Non-pigmented ciliary epithelial cell (primary cell): ENCODE measurements at places on chromosomes 16 and 17.

DNA sequence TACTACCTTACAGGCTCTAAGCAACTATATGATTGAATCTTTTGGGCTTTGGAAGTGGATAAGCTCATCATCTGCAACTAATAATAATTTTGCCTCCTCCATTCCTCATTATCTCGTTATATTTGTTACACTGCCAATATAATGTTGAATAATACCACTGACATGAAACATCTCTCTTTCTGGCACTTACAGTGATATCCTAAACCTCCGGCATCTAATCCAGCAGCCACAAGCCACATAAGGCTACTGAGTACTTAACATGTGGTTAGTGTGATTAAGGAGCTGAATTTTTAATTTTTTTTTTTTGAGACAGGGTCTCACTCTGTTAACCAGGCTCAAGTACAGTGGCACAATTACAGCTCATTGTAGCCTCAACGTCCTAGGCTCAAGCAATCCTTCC is 9.6 kb downstream of the CDC42EP4 start:
- DNase-seq: no peak

DNA sequence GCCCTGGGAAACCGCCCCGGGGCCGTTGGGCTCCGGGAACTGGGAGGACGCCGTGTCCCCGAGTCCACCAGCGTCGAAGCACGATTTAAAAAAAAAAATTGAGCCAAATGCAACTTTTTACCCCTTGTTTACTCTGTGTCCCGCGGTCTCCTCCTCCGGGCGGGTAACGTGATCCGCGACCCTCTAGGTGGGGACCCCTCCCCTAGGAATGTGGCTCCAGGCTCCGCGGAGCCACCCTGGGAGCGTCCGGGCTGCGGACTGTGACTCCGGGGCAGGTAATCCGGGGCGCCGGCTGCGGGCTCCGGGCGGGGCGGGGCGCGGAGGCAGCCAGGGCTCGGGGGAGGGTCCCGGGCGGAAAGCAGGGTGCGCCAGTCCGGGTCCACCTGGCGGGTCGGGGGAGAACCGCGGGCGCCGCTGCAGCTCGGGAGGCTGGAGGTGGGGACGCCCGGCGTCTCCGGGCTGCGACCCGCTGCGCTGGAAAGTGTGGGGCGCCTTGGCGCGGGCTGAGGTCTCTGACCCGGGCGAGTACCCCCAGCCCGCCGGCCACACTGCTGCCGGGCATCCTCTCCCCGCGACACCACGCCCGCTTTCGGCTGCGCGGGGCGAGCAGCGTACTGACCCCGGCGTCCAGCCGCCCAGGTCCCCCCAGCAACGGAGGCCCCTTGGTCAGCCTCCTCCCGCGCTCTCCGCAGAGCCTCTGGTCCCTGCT is 852 bp upstream of the HELZ start:
- DNase-seq: no peak

DNA sequence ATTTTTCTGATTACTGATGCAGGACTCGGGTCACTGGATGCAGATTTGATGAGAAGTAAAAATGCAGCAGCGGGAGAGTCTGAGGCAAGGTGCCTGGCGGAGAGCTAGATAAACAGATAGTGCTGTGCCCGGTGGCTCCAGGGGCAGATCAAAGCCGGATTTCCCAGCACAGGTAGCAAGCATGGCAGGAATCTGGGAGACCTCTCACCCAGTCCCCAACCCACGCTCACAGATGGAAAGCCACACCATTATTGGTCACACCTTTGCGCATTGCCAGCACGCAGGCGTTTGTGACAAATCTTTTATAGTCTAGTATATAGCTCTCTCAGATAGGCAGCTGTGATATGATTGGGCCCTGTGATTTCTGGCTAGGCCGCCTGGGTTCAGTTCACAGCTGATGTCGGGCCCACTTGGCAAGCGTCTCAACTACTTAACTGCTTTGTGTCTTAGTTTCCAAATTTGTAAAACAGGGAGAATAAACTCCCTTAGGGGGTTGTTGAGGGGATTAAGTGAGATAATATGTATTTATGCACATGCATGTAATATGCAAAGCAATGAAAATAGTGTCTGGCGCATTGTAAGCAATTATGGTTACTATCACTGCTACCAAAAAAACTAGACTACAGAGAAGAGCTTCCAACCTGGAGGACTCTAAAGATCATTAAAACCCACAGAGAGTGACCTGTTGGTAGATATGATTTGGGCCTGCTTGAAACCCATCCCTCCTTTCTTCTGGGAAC is 42.0 kb upstream of the NFAT5 start:
- DNase-seq: no peak

DNA sequence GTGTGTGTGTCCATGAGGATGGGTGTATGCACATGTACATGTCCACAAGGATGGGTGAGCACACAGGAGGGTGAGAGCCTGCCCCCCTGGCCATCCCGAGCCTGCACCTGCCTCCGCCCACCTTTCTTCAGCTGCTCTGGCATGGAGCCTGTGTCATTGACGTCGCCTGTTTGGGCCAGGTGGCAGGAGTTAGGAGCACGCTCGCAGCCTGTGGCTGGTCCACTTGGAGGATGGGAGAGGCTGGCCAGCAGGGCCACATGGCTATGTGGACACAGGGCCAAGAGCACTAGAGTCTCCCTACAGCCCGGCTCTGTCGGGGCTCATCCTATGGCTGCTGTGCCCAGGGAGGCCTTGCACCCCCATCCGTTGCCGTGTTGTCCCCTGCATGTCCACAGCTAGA is 21.4 kb downstream of the BAHCC1 start:
- DNase-seq: no peak

DNA sequence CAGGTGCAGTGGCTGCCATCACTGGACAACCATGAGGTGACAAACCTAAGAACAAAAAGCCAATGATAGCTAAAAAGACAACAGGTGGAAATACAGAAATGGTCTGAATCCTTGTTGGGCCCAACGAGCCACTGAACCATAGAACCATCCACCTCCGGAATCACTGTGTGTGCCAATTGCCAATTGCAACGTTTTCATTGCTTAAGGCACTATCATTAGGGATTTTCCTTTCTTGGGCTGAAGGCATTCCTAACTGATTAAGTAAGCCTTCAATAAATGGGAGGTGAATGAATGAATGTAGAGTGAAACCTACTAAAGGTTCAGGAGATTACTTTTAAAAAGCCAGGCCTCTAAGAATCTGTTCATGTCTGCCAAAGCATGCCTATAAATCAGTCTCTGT is 3.6 kb downstream of the USP31 start:
- no peak for DNase-seq

DNA sequence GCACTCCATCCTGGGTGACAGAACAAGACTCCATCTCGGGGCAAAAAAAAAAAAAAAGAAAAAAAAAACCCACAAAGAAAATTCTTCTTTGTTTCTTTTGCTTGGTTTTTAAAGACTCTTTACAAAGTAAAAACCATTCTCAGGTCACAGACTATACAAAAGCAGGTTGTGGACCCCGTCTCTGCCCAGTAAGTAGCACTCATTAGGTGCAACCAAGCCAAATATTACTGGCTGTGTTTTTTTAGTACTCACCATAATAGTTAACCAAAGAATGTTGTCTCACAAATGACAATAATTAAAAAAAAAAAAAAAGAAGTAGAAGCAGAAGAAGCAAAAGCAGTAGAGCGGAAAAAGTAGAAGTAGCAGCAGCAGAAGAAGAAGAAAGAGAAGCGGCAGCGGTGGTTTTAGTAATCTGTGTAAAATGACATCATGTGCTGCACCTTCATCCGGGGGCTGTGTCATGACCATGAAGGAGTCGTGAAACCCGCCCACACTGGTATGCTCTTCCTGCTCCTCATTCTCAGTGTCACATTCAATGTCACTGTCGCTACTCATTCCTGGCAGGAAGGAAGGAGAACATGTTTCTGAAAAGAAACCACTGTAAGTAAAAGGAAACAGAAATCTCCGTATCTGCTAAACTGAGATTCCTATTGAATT is 105.4 kb downstream of the TRIM37 start:
- DNase-seq: peak; percentile 48

- peak; percentile 32 for DNase-seq
Measured at GRCh38 chr17:37067555-37068111, 118.9 kb downstream of the AATF start.

GRCh38 chr16:73298562-73298961 is 250.6 kb upstream of the ZFHX3 start:
- DNase-seq: no peak

- DNase-seq: no peak
Measured at GRCh38 chr17:64260886-64261285, 2.2 kb downstream of the TEX2 start.

DNA sequence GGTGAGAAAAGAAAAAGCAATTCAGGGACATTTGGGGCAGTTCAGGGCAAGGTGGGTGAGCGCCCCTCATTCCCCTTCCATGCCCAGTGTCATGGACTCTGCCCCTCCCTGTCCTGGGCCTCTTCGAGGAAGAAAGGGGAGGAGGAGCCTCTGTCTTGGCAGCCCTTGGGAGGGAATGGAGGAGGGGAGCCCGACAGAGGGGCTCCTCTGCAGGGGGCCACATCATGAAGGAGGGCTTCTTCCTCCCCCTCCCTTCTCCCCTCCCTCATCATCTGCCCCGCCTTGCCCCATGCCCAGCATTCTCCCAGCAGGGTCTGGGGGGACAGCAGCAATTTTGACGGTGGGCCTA is 33.2 kb upstream of the TAC4 start:
- no peak for DNase-seq

DNA sequence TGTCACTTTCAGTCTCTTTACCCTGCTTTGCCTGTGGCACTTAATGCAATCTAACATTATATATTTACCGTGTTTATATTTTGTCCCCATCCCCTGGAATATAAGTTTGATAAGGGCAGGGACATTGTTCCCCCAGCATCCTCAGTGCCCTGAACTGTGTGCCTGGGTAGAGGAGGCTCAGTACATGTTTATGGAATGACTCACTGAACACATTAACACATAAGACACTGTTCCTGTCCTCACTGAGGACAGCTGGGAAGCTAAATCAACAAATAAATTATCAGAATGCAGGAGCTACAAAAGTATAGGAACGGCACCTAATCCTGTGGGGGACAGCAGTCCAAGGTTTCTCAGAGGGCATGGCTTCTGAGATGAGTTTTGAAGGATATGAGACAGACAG is 27.8 kb downstream of the GRIN2A start:
- no peak for DNase-seq
